ENCODE measurements at places on chromosomes 6 and 20.

DNA sequence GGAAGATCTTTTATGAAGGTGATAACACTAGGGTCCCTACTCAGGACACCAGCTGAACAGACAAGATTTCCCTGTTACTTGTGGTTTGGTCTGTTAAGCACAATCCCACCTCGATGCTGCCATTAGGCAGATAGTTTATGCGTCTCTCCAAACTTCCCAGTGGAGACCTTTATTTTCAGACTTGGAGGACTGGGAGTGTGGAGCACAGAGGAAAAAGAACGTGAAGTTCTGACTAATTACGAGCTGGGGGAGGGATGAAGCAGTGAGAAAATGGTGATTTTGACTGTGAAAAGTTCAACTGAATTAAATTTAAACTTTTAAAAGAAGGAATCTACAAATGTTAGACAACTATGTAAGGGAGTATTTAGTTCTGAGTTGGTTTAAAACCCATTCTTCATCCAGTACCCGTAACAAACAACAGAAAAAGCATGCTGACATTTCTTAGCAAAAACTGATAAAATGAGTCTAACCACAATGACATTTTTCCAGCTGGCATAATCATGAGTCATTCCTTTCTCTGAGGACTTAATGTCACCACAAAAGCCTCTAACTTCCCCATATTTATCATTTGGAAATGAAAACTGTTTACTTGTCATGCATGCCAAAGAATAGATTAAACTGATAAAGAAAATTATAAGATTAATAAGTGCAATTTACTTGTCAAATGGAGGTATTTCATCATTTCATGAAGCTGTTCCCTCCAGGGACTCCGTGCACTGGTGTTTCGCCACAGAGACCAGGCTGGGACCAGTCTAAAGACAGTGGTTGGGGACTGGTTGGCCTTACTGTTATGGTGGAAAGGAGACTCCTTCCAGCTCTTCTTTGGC is 113.3 kb upstream of the SSTR4 start:
- DNase-seq: no peak

GRCh38 chr6:12361042-12361765 is 71.0 kb downstream of the EDN1 start:
- no peak for DNase-seq

- DNase-seq: no peak
Observed at GRCh38 chr6:89775150-89775549, 44.4 kb downstream of the MDN1 start.

- DNase-seq: no peak
Observed at GRCh38 chr6:100517633-100518032, 52.9 kb upstream of the SIM1 start.

GRCh38 chr6:14738497-14738896 is 507.4 kb upstream of the JARID2 start:
- no peak for DNase-seq

GRCh38 chr6:154277629-154278017 is 79.0 kb downstream of the IPCEF1 start:
- DNase-seq: no peak

GRCh38 chr20:18778690-18779392 is 34.7 kb upstream of the SCP2D1 start:
- DNase-seq: no peak

- no peak for DNase-seq
Observed at GRCh38 chr6:26388014-26388413, 5.1 kb downstream of the BTN2A2 start.

DNA sequence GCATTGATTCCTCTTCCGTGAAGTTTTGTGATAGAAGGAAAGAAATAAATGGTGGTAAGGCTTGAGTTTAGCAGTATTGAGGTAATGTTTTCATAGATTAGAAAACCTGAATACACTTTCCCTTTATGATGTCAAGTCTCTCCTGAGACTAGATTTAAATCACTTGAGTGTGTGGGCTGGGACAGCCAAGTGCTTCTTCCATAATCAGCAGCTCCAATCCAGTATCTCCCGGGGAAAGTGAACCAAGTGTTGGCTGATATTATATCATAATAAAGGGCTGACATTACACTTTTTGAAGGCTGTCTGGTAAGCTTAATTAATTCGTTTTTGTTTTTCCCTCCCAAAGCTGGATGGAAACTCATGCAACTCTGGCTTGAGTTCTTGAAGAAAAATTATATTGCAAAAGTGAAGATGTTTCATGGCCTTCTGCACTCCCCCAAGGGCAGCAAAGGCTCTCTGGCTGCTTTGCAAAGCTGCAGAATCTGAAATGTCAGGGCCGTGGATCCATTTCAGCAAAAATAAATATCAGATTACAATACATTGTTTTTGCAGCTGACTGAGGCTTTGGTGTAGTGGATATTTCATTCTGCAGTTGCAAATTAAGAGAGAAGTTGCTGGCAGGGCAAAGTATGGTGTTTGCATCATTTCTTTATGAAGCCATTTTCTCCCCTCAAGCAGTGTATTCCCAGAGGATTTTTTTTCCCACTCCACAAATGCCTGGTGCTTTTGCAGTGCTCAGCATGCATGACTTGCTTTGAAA is 101.2 kb downstream of the MKKS start:
- DNase-seq: peak; percentile 73

DNA sequence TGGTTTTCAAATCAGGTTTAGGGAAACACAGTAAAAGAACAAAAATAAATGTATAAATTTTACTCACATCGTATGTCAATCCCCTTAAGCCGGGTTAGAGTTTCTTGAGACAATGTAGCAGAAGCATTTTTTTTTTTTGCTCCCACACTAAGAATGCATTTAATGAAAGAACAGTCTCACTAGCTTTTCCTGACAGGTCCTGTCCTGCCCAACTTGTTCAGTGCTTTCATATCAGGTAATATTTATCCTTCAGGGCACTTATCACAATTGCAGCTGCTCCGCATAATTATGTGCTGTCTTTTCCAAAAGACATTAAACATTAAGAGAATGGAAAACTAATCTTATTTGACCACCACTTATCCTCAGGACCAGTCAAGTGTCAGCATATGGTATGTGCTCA is 632.0 kb downstream of the HTR1B start:
- DNase-seq: no peak

DNA sequence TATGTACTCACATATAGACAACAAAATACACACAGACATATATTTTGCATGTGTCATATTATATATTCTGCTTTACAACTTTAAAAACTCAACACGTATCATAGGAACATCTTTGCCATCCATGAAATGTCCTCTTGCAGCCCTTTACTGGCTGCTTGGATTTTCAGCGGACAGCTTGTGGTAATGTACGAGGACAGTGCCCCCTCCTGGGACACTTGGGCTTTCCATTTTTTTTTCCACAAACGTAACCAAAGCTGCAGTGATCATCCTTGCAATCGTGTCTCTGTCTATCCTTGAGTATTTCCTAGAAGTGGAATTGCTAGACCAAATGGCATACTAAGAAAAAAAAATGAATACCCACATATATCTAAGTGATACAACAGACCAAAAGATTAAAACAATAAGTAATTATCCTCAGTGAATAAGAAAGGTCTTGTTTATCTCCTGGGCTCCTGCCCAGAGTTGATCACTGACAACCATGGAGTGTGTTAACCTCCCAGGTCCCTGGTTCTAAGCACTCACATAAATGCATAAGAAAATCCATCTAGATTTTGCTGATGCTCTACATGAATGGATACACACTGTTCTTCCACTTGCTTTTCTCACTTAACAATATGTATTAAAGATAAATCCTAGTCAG is 18.1 kb downstream of the BPI start:
- no peak for DNase-seq

- DNase-seq: no peak
Observed at GRCh38 chr20:8246153-8246552, 114.1 kb downstream of the PLCB1 start.

GRCh38 chr20:5168651-5169396 is 42.0 kb downstream of the CDS2 start:
- DNase-seq: peak; percentile 88

- DNase-seq: no peak
Observed at GRCh38 chr20:47929368-47930115, 144.3 kb upstream of the SULF2 start.

DNA sequence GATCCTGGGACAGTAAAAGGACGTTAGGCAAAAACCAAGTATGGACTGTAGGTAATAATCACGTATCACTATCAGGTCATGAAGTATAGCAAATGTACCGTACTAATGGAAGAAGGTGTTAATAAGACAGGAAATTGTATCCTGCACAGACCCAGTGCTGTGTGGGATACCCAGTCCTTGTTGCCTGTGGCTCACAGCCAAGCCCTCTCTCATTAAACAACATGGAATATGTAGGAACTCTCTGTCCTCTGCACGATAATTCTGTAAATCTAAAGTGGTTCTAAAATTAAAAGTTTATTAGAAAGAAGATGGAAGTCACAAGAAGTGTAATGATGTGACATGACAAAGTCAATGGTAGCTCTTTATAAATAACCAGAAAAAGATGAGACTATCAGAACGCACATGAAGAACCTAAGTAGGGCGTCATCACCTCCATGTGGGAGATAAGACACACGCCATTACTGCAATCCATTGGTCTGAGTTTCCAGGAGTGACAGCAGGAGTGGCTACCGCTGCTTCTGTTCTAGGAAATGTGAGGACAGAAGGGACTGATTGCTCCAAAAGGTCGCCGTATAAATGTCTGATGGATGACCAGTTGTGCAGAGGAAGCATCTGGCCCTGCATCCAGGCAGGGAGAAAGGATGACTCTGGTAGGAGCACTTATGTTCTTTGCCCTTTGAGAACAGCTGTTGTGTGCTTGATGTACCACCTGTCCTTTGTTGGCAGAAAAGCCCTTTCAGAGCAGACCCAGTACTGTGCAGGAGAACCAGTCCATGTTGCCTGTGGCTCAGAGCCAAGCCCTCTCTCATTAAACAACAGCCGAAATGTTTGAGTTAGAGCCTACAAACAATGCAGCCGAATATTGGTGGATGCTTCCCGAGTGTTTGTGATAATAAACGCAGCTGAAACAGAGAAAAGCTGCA is 125.6 kb downstream of the FIG4 start:
- DNase-seq: peak; percentile 98

- no peak for DNase-seq
Observed at GRCh38 chr6:133245422-133245903, 4.3 kb downstream of the EYA4 start.

DNA sequence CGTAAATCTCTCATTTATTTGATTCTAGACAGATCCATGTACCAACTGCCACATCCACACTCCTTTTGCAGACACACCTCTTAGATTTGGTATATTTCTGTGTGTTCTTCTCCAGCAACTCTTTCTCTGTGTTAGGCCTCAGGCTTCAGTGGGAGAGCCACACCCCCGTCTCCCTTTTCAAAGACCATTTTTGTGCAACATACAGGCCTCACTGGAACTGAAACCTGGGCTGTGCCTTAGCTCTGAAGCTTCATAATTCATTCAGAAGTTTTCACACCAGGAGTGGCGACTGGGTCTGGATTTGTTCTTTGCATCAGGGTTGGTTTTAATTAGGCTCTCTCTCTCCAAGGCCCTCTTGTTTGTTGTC is 170.2 kb downstream of the THBS2 start:
- DNase-seq: no peak

DNA sequence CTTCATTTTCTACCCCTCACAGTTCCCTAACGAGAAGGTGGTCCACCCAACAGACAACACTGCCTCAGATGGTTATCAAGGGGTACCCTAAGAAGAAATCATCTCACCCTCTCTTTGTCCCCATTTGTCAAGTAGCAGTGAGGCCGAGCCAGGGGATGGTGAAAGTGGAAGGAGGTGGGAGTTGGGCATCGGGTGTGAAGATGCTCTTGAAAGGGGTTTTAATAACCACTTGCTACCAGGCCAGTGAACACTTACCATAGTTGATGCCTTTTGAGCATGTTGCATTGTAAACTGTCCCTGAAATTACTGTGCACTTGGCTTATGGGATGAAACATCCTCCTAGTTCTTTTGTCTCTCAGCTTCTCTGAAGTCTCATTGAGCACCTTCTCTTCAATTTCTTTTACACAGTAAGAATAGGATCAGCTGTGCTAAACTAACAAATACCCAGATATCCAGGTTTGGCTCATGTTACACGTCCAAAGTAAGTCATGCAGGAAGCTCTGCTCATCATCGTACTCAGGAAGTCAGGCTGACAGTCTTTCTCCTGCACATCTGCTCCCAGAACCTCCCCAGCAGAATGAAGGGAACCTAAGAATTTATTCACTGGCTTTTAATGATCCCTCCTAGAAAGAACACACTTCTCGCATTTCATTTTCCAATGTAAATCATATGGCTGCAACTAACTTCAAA is 13.3 kb downstream of the HLA-DPB1 start:
- no peak for DNase-seq

DNA sequence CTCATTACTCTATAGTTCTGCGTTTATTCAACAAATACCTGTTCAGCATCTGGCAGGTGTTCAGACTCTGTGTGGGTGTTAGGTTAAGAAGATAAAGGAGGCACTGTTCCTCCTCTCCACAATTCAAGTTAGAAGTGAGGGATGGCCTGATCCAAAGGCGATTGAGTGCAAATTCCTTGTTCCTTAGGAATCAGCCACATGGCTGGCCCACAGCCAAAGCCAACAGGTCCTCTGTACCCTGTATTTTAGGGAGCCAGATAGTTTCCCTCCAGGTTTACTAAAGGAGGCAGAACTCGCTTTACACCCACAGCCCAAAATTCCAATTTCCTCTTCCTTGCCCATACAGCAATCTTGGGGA is 5.0 kb upstream of the CD40 start:
- DNase-seq: no peak

DNA sequence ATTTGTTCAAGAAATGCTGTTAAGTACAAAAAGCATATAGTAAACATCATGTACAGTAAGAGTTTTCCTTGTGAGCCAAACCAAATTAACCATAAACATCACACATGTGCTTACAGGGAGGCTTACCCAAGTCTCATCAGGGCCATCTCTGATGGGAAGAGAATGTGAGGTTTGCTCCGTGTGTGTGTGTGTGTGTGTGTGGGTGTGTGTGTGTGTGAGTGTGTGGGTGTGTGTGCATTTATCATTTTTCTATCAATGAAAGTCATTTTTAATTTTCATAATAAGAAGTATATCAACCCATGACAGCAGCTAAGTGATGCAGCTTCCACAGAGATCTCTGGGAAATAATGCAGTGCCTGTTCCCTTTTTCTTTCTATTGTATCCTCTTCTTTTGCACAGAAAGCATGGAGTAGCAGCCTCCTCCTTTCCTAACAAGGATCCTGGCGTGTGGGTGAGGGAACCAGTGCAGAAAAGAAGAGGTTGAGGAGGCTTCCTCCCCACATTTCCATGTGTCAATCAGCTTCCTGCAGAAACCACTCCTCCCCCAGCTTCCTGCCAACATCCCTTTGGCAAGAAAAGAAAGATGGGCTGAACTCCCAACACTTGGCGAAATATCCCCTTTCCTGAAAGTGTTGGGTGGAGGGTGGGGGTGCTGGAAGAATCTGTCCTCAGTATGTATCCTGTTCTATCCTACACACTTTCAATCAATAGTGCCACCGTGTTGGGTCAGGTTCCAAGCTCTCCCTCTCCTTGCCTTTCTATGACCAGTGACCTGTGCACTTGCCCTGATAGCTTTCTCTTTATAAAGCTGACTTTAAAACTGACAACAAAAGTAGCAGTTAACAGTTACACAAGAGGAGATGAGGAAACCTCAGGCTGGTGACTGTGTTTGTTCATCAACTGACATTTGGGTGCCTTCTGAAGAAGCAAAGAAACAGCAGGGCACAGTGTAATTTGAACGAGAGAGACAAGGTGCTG is 251.8 kb upstream of the CITED2 start:
- no peak for DNase-seq

- no peak for DNase-seq
Observed at GRCh38 chr6:12137480-12137879, 125.4 kb downstream of the HIVEP1 start.

GRCh38 chr6:16769131-16769985 is 8.1 kb upstream of the ATXN1 start:
- no peak for DNase-seq
